ENCODE measurements at places on chromosomes 7 and 10. TPM values are rescaled to one million over a fixed set of nuclear protein-coding genes. Genes with fewer than 3 reads are reported as not detected.

SORBS1 gene
- 1.5 TPM for total RNA-seq

ITIH5 gene
- total RNA-seq: 3.0 TPM

CUBN gene
- total RNA-seq: 0.85 TPM

EBLN1 gene
- total RNA-seq: not detected

GPR15LG gene
- total RNA-seq: not detected

NRP1 gene
- 125 TPM for total RNA-seq

GTF2IRD1 gene
- 9.9 TPM for total RNA-seq

IQCE gene
- total RNA-seq: 7.4 TPM

CPN1 gene
- total RNA-seq: not detected

TSPAN33 gene
- total RNA-seq: 1.3 TPM

ADCY1 gene
- total RNA-seq: 0.28 TPM

ANKRD26 gene
- 8.7 TPM for total RNA-seq

SLC18A2 gene
- total RNA-seq: not detected

CCDC172 gene
- total RNA-seq: not detected

AKR1E2 gene
- total RNA-seq: 13.9 TPM

BLNK gene
- total RNA-seq: 0.28 TPM

SPDYE1 gene
- not detected for total RNA-seq

TCAF2 gene
- total RNA-seq: 2.4 TPM

TCTN3 gene
- 41.9 TPM for total RNA-seq

PODXL gene
- total RNA-seq: 0.83 TPM
